ENCODE measurements at places on chromosomes 16 and 17.

DNA sequence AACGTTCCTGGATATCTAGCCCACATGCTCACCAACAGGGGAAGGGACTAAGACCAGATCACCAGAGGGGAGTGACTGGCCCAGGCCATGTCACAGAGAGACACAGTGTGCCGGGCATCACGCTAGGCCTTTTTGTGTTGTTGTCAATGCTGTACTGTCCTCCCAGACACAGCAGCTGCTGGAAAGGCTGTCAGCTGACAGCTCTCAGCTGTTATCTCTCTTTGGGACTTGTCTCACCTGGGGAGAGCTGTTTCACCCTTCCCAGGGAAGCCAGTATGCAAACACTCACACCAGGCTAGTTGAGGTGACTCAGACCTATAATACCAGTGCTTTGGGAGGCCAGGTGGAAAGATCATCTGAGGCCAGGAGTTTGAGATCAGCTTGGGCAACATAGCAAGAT lies 19.4 kb downstream of the UNC45B start:
- DNase-seq, result no peak

GRCh38 chr17:81465910-81466309 lies 46.7 kb downstream of the ACTG1 start:
- DNase-seq, result no peak

- no peak for DNase-seq
Measured at GRCh38 chr16:49838441-49839016, 17.4 kb downstream of the ZNF423 start.

GRCh38 chr16:30351586-30352419 lies 3.3 kb downstream of the CD2BP2 start:
- peak; percentile 85 for DNase-seq

DNA sequence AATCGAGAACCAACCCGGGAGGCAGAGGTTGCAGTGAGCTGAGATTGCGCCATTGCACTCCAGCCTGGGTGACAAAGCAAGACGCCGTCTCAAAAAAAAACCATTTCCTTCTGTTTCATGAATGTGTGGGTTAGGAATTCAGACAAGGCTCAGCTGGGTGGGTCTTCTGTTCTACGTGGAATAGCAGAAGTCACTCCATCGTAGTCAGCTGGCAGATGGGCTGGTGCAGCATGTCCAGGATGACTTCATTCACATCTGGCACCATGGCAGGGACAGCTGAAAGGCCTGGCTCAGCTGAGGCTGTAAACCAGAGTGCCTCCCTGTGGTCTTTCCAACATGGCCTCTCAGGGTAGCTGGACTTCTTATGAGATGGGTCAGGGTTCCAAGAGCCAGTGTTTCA lies 89.0 kb downstream of the C17orf67 start:
- no peak for DNase-seq

DNA sequence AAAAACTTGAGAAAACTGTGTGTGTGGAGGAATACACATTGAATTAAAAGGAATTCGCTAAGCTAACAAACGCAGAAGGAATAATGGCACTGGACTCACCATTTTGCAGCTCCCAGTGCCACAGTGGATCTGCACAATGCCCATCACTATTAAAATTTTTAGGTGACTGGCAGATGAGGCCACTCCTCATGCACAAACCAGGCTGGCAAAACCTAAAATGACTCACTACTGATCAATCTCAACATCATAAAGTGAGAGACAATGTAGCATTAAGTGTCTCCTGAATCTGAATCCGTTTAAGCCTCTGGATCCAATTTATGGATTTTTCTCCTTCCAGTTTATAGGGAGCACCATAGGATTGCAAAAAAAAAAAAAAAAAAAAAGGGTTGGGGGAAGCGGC lies 20.6 kb downstream of the MYH10 start:
- DNase-seq, result no peak

GRCh38 chr17:21041741-21042457 lies 912 bp downstream of the USP22 start:
- peak; percentile 89 for DNase-seq

GRCh38 chr17:65332375-65332774 lies 195.2 kb downstream of the RGS9 start:
- no peak for DNase-seq

- no peak for DNase-seq
Measured at GRCh38 chr16:63008688-63009087, 972.5 kb upstream of the CDH8 start.

- DNase-seq, result peak; percentile 70
Measured at GRCh38 chr17:18235743-18236256, 10.4 kb downstream of the LLGL1 start.

- no peak for DNase-seq
Measured at GRCh38 chr16:68470461-68471150, 22.3 kb upstream of the SMPD3 start.

- no peak for DNase-seq
Measured at GRCh38 chr17:33137426-33137825, 145.8 kb downstream of the SPACA3 start.

DNA sequence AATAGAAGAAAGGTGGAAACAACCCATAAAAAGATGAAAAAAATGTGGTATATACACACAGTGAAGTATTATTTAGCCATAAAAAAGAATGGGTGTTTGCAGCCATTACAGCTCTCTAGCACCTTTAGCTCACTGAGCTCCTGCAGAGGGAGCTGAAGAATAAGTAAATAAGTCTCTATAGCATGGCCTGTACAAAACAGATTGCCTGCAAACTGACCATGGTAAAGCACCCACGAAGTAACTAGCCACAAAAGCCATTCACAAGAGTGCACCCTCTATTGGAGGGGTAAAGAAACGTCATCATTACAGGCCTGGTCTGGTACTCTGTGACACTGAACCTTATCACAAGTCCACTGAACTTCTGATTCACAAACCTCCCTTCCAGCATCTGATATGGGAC lies 76.3 kb downstream of the USP32 start:
- no peak for DNase-seq

GRCh38 chr16:2811703-2812471 lies 5.2 kb upstream of the PRSS21 start:
- DNase-seq, result no peak

- DNase-seq, result no peak
Measured at GRCh38 chr16:19164285-19164684, 3.8 kb upstream of the SYT17 start.

DNA sequence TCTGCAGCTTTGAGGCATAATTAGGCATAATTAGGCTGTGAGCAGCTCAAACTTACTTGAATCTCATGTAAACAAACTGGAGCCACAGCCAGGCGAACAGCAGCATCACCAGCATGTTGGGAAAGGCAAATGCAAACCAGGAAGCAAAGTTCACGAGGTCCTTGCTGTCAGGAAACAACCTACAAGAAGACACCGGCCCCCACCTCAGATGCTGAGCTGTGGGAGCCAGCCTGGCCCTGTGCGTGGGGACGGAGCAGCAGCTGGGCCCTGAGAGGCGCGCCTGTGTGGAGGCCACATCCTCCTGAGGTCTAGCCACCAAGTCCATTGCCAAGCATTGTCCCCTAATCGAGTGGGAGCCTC lies 12.2 kb downstream of the SLC13A5 start:
- no peak for DNase-seq

DNA sequence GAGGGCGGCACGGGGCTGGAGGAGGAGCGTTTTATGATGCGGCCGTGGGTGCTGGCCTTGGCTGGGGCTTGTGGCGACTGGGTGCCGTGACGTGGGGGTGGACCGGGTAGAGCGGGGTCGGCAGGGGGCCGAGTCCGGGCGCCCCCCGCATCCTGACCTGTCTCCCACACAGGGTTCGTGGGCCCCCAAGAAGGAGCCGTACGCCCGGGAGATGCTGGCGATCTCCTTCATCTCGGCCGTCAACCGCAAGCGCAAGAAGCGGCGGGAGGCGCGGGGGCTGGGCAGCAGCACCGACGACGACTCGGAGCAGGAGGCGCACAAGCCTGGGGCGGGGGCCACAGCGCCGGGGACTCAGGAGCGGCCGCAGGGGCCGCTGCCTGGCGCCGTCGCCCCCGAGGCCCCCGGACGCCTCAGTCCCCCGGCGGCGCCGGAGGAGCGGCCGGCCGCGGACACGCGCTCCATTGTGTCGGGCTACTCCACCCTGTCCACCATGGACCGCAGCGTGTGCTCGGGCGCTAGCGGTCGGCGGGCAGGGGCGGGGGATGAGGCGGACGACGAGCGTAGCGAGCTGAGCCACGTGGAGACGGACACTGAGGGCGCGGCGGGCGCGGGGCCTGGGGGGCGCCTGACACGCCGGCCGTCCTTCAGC lies 81.6 kb downstream of the ARHGAP23 start:
- no peak for DNase-seq

- DNase-seq, result no peak
Measured at GRCh38 chr17:73592501-73592961, 51.7 kb downstream of the SDK2 start.

- DNase-seq, result peak; percentile 64
Measured at GRCh38 chr17:57442914-57443571, 186.7 kb downstream of the MSI2 start.

GRCh38 chr17:50270435-50271362 lies 3.6 kb upstream of the TMEM92 start:
- peak; percentile 55 for DNase-seq

DNA sequence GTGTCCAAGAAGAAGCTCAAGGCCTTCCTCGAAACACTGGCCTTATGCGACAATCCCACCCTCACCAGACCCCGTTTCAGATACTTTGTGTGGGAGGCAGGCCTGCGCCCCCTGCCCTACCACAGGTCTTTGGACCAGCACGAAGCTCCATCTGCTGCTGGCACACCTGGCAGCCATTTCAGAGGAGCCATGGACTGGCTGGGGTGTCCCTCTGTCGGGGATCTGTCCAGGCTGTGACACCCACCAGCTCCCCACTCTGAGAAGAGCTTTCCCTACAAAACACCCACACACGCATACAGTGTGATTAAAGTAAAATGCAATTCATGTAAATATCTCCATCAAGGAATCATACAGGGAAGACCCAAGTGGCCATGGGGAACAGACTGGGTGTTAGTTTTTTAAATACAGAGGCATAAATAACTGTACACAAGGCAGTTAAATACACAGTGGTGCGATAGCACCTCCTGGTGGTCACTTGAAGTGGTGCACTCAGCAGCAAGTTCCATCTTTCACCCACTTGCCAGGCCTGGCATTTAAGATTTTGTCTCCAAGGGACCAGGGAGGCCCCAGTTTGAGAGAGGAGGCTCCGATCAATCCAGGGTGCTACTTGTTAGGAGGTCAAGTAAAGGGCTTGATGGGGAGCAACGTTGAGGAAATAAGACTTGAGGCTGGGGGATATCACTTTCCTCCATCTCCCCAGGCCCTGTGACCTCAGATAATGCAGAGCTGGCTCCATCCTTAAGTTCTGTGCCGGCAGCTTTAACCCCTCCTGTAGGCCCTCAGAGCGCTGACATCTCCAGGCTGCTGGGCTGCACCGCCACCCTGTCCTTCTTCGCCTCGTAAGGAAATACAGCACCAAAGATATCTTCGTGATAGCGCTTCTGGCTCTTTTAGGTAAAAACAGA lies 43.6 kb downstream of the NOS2 start:
- DNase-seq, result no peak

GRCh38 chr17:28124962-28125361 lies 82.5 kb downstream of the NLK start:
- DNase-seq, result no peak

GRCh38 chr16:54363766-54364165 lies 77.2 kb upstream of the IRX3 start:
- DNase-seq, result no peak

Measured in ureter (tissue), 1 donor.